ENCODE measurements at places on chromosomes 13 and 19.

GRCh38 chr13:42001580-42001979, 40.7 kb upstream of the VWA8 start:
- DNase-seq = no peak

DNA sequence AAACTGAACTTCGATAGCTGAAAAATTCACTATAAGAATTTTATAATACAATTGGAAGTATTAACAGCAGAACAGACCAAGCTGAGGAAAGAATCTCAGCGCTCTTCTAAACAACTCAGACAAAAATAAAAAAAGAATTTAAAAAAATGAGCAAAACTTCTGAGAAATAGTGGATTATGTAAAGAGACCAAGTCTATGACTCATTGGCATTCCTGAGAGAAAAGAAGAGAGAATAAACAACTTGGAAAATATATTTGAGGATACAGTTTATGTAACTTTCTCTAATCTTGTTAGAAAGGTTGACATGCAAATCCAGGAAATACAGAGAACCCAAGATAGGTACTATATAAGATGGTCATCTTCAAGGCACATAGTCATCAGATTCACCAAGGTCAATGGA, 25.4 kb downstream of the SLC25A15 start:
- DNase-seq = no peak

DNA sequence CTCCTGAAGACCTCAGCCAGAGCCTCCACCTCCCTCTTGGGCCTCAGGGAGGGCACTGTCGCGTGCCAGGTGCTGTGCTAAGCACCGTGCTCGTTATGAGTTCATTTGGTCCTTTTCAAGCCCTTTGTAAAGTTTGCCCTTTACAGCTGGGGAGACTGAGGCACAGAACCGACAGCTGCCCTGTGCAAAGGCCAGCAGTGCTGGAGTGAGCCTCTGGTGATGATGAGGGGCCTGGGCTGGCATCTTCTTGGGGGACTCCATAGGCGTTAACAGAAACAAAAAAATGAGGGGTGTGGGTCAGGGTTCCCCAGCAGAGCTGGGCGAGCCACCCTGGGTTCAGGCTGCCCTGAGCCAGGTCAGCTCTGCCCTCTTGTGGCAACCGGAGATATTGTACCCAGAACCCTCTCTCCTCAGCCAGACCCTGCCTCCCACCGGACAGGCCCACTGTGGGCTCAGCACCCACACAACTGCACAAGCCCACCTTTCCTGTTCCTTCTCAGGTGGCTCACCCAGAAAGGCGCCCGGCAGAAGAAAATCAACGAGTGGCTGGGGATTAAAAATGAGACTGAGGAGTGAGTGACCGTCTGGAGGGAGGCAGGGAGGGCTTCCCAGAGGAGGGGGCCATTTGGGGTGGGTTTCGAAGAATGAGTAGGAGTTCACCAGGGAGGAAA, 5.5 kb upstream of the IFI30 start:
- DNase-seq = peak; percentile 39

DNA sequence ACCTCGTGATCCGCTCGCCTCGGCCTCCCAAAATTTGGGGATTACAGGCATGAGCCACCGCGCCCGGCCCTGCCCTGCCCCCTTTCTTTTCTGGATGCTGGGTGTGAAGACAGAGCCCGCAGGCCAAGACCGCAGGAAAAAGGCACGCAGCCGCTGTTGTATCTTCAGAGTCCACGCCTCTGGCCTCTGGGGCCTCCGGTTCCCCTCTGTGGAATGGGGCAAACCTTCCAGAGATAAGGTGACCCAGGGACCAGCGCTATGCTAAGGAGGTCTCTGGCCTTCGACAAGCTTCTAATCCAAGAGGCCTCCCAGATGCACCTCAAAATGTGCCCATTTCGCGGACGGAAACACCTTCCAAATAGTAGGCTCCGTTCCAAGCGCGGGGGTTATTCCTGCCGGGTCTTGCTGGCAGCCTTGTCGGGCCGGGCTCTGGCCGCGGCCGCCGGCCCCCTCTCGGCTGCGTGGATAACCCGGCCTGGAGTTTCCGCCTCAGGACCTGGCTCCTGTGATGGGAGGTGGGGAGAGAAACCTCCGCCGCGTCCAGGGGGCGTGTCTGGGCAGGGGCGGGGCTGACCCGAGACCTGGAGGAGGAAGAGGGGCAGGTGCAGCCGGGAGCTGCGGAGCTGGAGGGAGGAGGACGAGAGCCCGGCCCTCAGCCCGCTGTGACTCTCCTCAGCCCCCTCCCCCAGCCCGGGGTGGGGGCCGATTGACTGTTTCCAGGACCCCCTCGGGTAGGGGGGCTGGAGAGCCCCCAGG, 13.1 kb downstream of the TJP3 start:
- DNase-seq = peak; percentile 79

GRCh38 chr19:571566-571974, 826 bp upstream of the BSG start:
- peak; percentile 69 for DNase-seq

- no peak for DNase-seq
Measured at GRCh38 chr19:28960986-28961705, 251.8 kb downstream of the UQCRFS1 start.

DNA sequence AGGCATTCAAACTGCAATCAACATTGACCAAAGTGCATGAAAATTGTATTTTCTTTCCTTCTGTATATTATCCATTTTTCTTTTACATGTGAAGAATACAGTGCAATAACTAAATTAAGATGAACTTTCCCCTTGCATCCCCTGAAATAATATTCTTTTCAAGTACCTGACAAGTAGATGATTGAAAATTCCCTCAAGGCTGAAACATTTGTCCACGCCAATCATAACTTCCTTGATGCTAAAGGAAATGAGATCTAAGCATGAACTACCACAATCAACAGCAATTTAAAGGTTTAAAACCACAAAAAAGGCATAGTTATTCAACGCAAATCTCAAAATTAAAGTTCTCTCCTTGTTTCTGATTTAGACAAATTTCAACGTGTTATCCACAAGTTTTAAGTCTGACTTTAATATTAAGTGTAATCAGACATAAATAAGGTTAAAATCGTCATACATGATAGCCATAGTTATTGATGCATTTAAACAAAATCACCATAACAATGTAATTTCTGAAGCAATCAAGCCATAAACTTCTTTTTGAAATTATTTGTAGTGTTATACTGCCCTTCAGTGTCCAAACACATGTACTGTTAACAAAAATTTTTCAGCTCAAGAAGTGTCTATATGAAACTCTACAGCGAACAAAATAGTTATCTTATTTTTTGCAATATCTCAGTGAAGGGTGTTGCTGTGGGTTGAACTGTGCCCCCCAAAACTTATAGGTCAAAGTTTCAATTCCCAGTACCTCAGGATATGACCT, 169.5 kb downstream of the DCLK1 start:
- DNase-seq = no peak

DNA sequence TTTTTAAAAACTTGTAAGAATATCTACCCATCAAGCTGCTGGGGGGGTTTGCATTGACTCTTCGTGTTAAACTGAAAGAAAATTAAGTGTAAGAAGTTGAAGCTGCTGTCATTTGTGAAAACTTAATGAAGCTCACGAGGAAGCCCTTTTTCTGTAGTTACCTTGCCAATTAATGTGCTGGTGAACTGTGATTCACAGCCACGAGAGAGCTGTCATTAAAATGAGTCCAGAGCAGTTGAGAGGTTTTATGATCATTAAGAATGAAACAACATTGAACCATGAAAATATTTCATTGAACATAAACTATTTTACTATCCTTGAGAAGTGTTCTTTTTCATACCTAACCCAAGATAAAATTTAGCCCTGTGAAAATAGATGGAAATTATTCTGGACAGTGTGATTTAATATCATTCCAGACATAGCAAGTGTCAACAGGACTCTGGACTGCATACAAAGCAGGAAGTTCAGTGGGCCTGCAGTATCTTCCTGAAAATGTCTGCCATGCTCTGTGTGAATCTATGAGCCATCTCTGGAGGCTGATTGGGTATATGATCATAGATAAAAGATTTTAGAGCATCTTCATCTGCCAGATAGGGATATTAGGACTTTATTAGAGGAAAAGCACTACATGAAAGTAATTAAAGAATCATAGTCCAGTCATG, 53.8 kb downstream of the DPY19L3 start:
- no peak for DNase-seq

- DNase-seq = no peak
Measured at GRCh38 chr13:41751277-41751676, 209.6 kb downstream of the VWA8 start.

GRCh38 chr19:28847468-28847867, 365.5 kb downstream of the UQCRFS1 start:
- DNase-seq = peak; percentile 95

DNA sequence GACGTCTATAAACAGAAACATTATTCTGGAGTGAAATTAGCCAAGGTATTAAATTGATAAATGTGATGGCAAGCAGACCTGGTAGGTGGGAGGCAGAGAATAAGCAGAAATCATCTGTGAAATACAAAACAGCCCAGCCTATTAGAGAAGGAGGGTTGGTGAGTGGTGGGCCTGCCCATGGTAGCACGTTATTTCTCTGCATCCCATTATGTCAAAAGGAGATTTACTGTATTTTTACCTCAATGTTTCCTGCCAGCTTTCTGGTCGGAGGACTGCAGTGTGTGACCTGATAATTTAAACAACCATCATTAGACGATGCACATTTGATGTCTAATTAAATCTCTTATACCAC, 200.9 kb downstream of the OXGR1 start:
- no peak for DNase-seq

DNA sequence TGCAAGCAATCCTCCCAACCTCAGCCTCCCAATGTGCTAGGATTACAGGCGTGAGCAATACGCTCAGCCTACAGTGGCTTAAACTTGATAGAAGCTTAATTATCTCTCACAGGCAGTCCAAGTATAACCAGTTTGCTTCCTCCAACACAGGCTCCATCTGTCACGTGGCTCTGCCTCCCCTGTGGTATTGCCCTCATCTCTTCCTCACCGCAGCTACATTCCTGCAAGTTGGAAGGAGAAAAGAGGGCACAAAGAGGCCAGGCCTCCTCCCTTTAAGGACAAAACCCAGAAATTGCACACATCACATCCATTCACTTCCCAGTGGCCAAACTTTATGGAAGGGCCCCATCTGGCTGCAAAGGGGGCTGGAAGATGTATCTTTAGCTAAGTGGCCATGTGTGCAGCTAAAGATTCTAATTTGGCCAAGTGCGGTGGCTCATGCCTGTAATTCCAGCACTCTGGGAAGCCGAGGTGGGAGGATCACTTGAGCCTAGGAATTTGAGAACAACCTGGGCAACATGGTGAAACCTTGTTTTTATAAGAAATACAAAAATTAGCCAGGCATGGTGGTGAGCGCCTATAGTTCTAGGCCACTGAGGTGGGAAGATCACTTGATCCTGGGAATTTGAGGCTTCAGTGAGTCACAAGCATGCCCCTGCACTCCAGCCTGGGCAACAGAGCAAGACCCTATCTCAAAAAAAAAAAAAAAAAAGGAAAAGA, 3.1 kb upstream of the SDHAF1 start:
- DNase-seq = no peak

DNA sequence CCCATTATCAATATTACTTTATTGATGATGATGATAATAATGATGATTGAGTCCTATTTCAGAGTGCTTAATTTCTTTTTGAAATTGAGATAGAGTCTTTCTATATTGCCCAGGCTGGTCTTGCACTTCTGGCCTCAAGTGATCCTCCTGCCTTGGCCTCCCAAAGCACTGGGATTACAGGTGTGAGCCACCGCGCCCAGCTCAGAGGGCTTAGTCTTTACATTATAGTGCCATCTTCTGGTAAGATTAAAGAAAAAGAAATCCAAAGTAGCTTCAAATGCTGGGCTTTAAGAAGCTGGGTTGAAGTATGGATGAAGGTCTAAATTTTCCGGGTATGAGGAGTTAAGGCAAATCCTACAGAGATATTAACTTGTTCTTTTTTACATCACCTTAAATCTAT, 3.4 kb upstream of the ZNF333 start:
- peak; percentile 53 for DNase-seq

GRCh38 chr13:113877149-113877990, 13.5 kb upstream of the GAS6 start:
- DNase-seq = no peak

GRCh38 chr13:102536196-102536595, 60.6 kb upstream of the TPP2 start:
- DNase-seq = no peak

GRCh38 chr19:34208291-34208884, 36.1 kb downstream of the LSM14A start:
- DNase-seq = no peak

GRCh38 chr19:45569619-45570421, 14.8 kb downstream of the OPA3 start:
- peak; percentile 14 for DNase-seq

- no peak for DNase-seq
Measured at GRCh38 chr13:77391475-77391874, 64.6 kb upstream of the MYCBP2 start.

DNA sequence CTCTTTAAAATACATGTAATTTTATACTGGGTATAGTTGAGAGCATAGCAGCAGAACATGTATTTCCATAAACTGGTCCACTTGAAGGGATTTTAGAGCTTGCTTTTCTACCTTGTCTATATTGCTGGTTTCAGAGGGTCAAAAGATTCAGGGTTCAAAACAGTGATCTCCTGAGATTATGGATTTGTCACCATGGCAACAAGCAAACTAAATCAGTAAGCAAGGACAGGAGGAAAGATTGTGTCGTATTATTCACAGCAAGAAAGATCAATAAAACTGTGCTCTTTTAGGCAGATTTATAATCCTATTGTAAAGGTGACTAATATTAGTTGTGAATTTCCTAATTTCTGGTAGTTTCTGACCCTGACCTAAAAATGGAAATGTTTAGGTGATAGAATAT, 496.4 kb downstream of the LMO7 start:
- DNase-seq = no peak

DNA sequence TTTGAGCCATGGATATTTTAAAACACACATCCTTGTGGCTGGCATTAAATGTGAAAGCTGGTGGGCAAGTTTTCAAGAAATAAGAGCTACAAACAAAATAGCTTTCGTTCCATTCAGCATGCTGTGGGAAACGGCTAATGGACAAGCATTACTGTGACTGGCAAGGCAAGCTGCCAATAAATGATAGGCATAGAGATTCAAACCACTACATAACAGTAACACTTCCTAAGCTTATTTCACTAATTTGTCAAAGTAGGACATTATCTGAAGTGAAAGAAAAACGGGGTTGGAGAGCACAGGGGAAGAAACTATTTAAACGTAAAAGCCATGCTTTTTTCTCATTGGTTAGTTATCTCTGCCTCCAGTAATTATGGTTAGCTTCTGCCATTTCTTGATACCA, 26.0 kb downstream of the OBI1 start:
- DNase-seq = no peak

GRCh38 chr19:4660993-4661392, 9.1 kb downstream of the MYDGF start:
- DNase-seq = peak; percentile 60

All from MV-4-11 (cell line).